Calu3 (cell line): ENCODE measurements at places on chromosomes 6 and 20.
A peak's percentile ranks its signal among the peaks of the same experiment; 100 is the strongest.

GRCh38 chr6:92196325-92196724, 1223.0 kb downstream of the EPHA7 start:
- H3K4me3 ChIP-seq = no peak overlapping the region
- no peaks in the 10 kb centered on the region for H3K27me3 ChIP-seq
- no peak for DNase-seq
- H3K36me3 ChIP-seq = no peaks in the 10 kb centered on the region
- H3K4me1 ChIP-seq = no peaks in the 10 kb centered on the region
- no peak overlapping the region for H3K27ac ChIP-seq

DNA sequence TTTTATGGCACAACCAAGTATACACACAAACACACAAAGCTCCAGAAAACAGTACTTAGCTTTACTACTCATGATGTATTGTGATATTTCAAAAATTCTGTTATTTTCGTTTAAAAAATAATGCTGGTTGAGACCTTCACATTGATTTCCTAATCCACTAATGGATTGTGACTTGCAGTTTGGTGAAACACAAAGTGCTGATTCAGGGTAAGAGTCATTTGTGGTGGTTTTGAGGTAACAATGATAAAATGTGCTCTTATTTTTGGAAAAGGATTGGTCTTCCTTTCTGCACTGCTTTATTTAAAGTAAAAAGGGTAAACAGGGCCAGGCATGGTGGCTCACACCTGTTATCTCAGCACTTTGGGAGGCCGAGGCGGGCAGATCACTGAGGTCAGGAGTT, 1.9 kb downstream of the AAR2 start:
- H3K4me1 ChIP-seq = peaks cover 10% of the 10 kb centered on the region
- no peak overlapping the region for H3K4me3 ChIP-seq
- no peak for DNase-seq
- H3K36me3 ChIP-seq = peaks cover 36% of the 10 kb centered on the region

DNA sequence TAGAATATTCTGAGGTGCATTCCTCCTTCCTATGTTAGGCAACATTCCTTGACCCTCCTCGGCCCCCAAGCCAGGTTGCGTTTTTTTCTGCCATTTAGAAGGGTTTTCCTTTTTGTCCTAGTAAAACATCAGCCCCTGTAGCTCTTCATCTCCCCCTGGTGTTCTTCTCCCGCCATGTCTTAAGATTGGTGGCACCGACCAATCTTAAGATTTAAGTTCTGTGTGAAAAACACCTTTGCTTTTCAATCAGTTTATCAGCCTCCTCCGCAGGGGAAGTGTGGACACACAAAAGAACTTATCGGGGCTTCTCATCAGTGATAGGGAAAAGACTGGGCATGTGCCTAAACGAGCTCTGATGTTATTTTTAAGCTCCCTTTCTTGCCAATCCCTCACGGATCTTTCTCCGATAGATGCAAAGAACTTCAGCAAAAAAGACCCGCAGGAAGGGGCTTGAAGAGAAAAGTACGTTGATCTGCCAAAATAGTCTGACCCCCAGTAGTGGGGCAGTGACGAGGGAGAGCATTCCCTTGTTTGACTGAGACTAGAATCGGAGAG, 719 bp upstream of the EDN1 start:
- H3K27ac ChIP-seq = peak overlapping the region; percentile 85
- peak overlapping the region; percentile 81 for H3K4me3 ChIP-seq
- DNase-seq = peak; percentile 76
- no peaks in the 10 kb centered on the region for H3K27me3 ChIP-seq

- no peak for DNase-seq
- H3K4me1 ChIP-seq = peaks cover 86% of the 10 kb centered on the region
- H3K27me3 ChIP-seq = no peaks in the 10 kb centered on the region
- H3K4me3 ChIP-seq = no peak overlapping the region
- peaks cover 12% of the 10 kb centered on the region for H3K36me3 ChIP-seq
These were observed 5.7 kb downstream of the NT5E start for GRCh38 chr6:85455471-85456026.

DNA sequence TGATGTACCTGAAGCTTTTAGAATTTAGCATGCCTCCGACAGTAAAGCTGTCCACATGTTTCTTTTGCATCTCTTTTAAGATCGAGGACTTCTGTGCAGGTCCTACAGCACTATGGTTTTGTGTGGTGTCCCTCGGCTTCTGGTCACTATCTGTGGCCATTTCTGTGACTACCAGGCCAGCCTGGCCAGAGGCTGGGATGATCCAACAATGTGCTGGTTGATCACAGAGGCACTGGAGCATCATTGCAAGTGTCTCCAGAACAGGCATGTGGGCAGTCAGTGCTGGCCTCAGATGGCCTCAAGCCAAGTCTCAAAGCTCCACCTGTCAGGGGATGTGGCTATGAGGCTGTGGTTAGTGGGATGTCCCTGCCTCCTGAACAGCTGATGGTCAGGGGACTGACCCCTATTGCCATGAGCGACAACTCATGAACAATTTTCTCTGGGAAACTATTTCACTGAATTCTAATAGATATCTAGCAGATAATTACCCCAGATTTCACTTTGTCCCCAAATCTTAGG, 136.6 kb downstream of the SYNDIG1 start:
- peaks cover 17% of the 10 kb centered on the region for H3K27me3 ChIP-seq
- no peak overlapping the region for H3K27ac ChIP-seq
- H3K36me3 ChIP-seq = no peaks in the 10 kb centered on the region
- no peak for DNase-seq

- H3K36me3 ChIP-seq = no peaks in the 10 kb centered on the region
- DNase-seq = no peak
- H3K27ac ChIP-seq = no peak overlapping the region
- no peaks in the 10 kb centered on the region for H3K4me1 ChIP-seq
These were observed 33.1 kb downstream of the MYLIP start for GRCh38 chr6:16162003-16162402.

DNA sequence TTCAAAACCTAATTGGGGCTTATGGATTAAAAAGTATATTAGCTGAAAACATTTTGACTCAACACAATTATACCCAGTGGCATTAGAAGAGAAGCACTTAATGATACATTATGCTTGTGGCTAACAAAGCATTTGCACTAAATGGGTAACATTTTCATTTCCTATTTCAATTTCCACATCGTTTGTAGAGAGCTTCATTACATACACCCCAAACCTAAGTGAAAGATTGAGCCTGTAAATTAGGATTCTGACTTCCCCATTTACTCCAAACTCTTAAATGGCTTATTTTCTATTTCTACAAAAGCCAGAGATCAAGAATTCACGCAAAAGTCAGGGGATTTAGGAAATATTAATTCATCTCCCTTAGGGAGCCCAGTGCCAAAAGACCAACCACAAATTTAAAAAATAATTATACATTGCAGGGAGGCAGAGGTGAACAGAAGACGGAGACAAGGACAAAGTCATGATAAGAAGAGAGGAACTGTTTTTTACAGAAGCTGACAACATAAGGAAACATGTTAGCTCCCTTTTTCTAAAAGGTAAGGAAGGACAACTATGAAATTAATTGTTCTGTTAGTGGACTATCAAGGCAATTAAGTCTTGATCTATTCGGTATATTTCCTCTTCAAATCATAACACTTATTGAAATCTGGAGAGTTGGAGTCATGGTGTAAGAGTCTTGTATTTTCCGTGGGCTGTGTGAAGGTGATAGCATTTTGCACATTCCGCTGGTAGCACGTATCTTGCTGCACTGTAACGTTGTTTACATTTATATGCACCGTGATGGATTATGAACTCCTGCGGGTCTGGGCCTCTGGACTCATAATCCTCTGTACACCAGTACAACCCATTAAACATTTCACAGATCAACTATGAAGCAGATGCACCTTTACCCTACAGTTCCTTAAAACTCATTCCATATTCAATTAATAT, 24.8 kb upstream of the EZR start:
- peaks cover 12% of the 10 kb centered on the region for H3K36me3 ChIP-seq
- H3K27me3 ChIP-seq = no peaks in the 10 kb centered on the region
- no peak overlapping the region for H3K4me3 ChIP-seq
- no peak for DNase-seq
- peaks cover 17% of the 10 kb centered on the region for H3K4me1 ChIP-seq
- no peak overlapping the region for H3K27ac ChIP-seq

DNA sequence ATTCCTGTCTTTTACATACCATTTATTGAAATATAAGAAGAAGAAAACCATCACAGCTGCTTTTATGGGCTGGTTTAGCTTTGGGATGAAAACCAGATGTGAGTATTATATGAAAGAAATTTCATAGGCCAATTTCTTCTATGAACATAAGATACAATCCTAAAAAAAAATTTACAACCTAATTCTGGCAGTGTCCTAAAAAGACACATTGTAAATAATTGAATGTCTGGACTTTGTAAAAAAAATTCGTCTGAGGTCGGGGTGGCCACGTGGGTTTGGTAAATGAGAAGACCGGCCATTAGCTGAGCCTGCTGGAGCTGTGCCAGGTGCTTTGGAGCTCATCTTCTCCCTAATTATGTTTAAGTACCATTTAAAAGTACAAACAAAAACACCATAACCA, 26.8 kb downstream of the DACT2 start:
- H3K4me1 ChIP-seq = no peaks in the 10 kb centered on the region
- H3K27ac ChIP-seq = no peak overlapping the region
- H3K4me3 ChIP-seq = no peak overlapping the region

GRCh38 chr20:38203981-38204357, 38.9 kb upstream of the TGM2 start:
- H3K4me3 ChIP-seq = no peak overlapping the region
- no peaks in the 10 kb centered on the region for H3K4me1 ChIP-seq

GRCh38 chr20:6976106-6976900, 208.8 kb downstream of the BMP2 start:
- no peak overlapping the region for H3K4me3 ChIP-seq
- H3K27ac ChIP-seq = no peak overlapping the region
- H3K4me1 ChIP-seq = no peaks in the 10 kb centered on the region
- H3K36me3 ChIP-seq = no peaks in the 10 kb centered on the region

GRCh38 chr20:46488451-46488850, 24.9 kb downstream of the ZNF334 start:
- no peak overlapping the region for H3K27ac ChIP-seq
- no peaks in the 10 kb centered on the region for H3K36me3 ChIP-seq
- H3K27me3 ChIP-seq = peaks cover 99% of the 10 kb centered on the region
- peaks cover 13% of the 10 kb centered on the region for H3K4me1 ChIP-seq

DNA sequence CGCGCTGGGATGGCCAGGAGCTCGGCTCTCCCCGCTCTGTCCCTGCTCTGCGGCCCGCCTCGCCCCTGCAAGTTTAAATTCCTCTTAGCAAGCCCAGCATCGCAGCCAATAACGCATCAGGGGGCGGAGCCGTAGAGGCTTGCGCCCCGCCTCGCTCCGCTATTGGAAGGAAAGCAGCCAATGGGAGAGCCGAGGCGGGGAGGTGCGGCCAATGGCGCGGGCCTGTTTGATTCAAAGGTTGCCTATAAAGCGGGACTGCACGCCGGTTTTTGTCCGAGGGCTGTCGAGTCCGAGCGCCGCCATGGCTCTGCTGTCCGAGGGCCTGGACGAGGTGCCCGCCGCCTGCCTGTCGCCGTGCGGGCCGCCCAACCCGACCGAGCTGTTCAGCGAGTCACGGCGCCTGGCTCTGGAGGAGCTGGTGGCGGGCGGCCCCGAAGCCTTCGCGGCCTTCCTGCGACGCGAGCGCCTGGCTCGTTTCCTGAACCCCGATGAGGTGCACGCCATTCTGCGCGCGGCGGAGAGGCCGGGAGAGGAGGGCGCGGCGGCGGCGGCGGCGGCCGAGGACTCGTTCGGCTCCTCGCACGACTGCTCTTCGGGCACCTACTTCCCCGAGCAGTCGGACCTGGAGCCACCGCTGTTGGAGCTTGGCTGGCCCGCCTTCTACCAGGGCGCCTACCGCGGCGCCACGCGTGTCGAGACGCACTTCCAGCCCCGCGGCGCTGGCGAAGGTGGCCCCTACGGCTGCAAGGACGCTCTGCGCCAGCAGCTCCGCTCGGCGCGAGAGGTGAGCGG, at the start of gene FAM83D:
TSS of gene FAM83D (plus strand) at position 276 of the 792 bp plus-strand sequence. CDS start at position 302, 26 bp downstream.
- H3K27ac ChIP-seq = peak within 1 kb of the TSS; percentile 75
- H3K36me3 ChIP-seq = peaks cover 48% of the 10 kb centered on the region
- H3K4me3 ChIP-seq = peak within 1 kb of the TSS; percentile 78
- DNase-seq = peak; percentile 100
- H3K27me3 ChIP-seq = peaks cover 5% of the 10 kb centered on the region

- H3K4me3 ChIP-seq = no peak overlapping the region
- no peaks in the 10 kb centered on the region for H3K36me3 ChIP-seq
- no peak for DNase-seq
- peaks cover 18% of the 10 kb centered on the region for H3K4me1 ChIP-seq
- H3K27me3 ChIP-seq = peaks cover 13% of the 10 kb centered on the region
These were observed 231.3 kb upstream of the PDE10A start for GRCh38 chr6:165894171-165894825.

GRCh38 chr20:53231061-53231460, 258.9 kb downstream of the TSHZ2 start:
- H3K27ac ChIP-seq = no peak overlapping the region
- H3K4me1 ChIP-seq = no peaks in the 10 kb centered on the region
- H3K4me3 ChIP-seq = no peak overlapping the region
- no peak for DNase-seq
